ENCODE measurements at places on chromosomes 4 and X. TPM values are rescaled to one million over a fixed set of nuclear protein-coding genes. Genes with fewer than 3 reads are reported as not detected.

Gene CSN3
- total RNA-seq, result not detected

Gene TMEM156
- 0.62 TPM for total RNA-seq

DNA sequence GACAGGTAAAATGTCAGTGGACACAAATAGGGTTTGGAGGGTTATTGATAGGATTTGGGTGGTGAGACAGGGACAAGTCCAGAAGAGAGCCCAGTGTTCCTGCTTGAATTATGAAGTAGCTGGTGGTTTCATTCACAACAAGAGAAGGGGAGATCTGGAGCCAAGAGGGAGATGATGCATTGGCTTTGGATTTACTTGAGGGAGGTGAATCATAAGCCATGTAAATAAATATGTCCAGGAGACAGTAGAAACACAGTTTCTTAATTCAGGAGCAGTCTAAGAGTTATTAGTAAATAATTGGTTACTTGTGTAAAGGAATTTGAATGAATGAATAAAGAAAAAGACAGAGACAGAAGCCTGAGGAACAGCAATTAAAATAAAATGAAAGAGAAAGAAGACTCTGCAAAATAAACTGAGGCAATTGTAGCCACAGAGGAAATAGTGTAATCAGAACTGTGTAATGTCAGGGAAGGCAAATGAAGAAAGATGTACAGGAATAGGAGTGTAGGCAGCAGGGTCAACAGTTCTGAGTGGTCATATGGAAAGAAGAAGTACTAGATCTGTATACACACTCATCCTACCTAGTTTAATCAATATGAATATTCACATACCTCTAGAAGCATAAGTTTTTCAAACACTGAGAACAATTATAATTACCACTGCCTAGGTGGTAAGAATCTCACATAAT is 50.2 kb upstream of the CXCL8 start:
- H3K27me3 ChIP-seq, result no peaks in the 10 kb centered on the region
- H3K27ac ChIP-seq, result no peak overlapping the region
- no peak for DNase-seq
- H3K4me1 ChIP-seq, result no peaks in the 10 kb centered on the region
- H3K4me3 ChIP-seq, result no peak overlapping the region

DNA sequence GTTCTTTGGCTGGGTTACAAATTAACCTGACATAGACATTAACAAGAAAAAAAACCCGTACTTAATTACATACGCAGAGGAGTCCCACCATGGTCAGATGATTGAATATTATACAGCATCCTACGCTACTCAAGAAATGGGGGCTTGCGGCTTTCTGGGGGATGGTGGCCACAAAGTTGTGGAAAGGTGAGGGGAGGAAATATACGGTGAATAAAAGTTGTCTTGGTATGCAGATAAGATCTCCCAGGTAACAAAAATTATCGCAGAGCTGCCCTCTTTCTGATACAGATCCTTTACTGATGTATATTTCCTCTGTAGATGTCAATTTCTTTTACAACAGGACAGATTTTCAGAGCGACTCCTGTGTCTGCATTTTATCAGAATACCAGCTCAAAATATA is 890 bp downstream of the DCAF16 start:
- DNase-seq, result no peak
- H3K36me3 ChIP-seq, result peaks cover 2% of the 10 kb centered on the region
- H3K27me3 ChIP-seq, result no peaks in the 10 kb centered on the region
- H3K4me3 ChIP-seq, result peak overlapping the region; percentile 79

- no peaks in the 10 kb centered on the region for H3K27me3 ChIP-seq
- no peak for DNase-seq
- peak within 1 kb of the TSS; percentile 51 for H3K4me3 ChIP-seq
- H3K27ac ChIP-seq, result peak within 1 kb of the TSS; percentile 80
- peaks cover 10% of the 10 kb centered on the region for H3K36me3 ChIP-seq
Measured at GRCh38 chr4:38804654-38805295, at the start of gene TLR1. Gene TLR1, minus strand, starts transcription at chr4:38804791. Its CDS starts 5,960 bp downstream, at chr4:38798831.

DNA sequence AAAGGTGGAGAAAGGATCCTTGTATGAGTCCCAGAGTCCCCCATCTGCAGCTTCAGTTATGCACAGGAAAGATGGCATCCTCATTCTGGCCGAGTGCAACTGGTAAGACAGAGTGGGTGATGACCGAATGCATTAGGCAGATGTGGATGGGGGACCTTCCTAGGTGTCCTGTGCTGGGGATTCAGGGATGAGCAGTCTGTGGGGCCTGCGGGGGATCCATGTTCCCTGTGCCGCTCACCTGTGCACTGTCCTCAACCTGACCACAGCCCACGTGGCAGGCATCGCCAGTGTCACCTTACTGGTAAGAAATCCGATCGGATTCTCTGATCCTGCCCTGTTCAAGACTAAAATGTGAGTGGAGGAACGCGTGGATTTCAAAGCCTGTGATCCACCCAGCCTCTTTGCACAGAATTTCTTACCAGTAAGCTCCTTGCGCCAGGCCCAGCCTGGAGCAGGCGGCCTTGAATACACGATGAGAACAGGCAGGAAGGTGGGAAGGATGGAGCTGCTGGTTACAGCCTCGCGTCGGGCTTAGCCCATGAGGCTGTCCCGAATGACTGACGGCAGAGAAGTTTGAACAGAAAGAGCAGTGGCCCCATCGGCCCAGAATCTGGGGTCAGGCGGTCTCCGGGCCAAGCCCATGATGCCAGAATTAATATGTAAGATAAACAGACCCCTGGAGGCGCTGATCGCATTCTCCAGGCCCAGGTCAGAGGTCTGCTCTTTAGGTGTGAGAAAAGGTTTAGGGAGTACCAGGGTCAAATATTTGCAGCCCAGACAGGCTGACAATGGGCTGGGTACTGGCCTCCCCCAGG is 56.5 kb downstream of the CPZ start:
- H3K27me3 ChIP-seq, result peaks cover 25% of the 10 kb centered on the region
- no peaks in the 10 kb centered on the region for H3K4me1 ChIP-seq
- H3K36me3 ChIP-seq, result no peaks in the 10 kb centered on the region
- H3K27ac ChIP-seq, result no peak overlapping the region
- DNase-seq, result no peak
- H3K4me3 ChIP-seq, result no peak overlapping the region

Data from lower lobe of right lung (tissue), 2 donors.